A549 treated with CpdA at 1 μM for 4 hours (cell line): ENCODE measurements at places on chromosomes 1 and 21. TPM values are rescaled to one million over a fixed set of nuclear protein-coding genes. Genes with fewer than 3 reads are reported as not detected.

Gene CLCA4
- total RNA-seq: not detected in 5 replicates

Gene DMRTA2
- 0.13 to 0.29 TPM (median 0.24 TPM) in 5 replicates for total RNA-seq

Gene CDKN2C
- total RNA-seq: 11.9 to 13.7 TPM (median 13.2 TPM) in 5 replicates

Gene LEMD1
- not detected in 5 replicates for total RNA-seq

Gene PHTF1
- total RNA-seq: 16.1 to 20.5 TPM (median 16.8 TPM) in 5 replicates
